NCI-H524 (cell line): ENCODE measurements at places on chromosomes 5 and 9.
A peak's percentile ranks its signal among the peaks of the same experiment; 100 is the strongest.

- no peak for DNase-seq
Observed at GRCh38 chr9:4131946-4132345, 167.9 kb downstream of the GLIS3 start.

GRCh38 chr9:19460243-19460642, 51.4 kb downstream of the ACER2 start:
- no peak for DNase-seq

- DNase-seq, result no peak
Observed at GRCh38 chr9:117771136-117771535, 66.9 kb downstream of the TLR4 start.

- peak; percentile 59 for DNase-seq
Observed at GRCh38 chr9:129351058-129351641, 173.1 kb upstream of the IER5L start.

GRCh38 chr9:97237951-97238889, 69.2 kb upstream of the CCDC180 start:
- peak; percentile 84 for DNase-seq

DNA sequence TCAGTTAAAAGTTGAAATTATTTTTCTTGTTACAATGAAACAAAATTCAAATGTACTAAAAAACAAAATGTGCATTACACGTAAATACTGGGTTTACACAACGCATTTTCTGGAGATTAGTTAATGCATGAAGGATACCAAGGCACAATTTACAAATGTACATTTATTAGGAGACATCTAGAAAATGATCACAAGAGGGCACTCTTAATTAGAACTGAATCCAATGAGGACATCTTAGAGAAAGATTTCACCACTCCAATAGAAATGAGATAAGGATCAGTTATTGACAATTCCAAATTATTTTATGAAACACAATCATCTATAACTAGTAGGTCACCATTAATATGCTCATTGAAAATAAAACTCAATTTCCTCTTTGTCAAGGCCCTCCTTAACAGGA, 36.6 kb upstream of the CDH12 start:
- no peak for DNase-seq

GRCh38 chr5:173001229-173001841, 17.8 kb downstream of the ATP6V0E1 start:
- DNase-seq, result no peak

DNA sequence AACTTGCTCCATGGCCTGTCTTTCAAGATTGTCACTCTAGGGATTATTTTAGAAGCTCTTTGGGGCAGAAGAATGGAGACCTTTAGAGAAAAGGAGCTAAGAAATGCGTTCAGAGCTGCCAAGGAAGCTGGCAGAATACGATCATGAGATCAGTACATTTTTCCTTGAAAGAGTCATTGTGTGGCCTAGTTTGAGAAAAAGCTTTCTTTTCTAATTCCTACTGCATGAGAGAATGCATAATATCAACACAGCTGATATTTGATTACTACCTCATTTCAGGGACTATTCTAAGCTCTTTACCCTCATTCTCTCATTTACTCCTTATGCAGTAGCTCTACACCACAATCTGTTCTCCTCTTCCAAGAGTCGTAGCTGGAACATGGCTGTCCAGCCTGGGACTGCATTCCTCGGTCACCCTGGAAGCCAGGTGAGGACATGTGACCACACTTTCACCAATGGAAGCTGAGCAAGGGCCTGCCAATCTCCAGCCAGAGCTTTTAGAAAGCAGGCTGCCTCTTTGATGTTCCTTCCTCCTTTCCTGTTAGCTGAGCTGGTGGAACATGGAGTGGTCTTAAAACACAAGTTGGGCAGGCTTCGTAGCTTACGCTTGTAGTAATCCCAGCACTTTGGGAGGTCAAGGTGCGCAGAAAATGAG, 99.3 kb upstream of the LHFPL2 start:
- no peak for DNase-seq

- no peak for DNase-seq
Observed at GRCh38 chr9:68741234-68741633, 36.2 kb downstream of the PIP5K1B start.

- no peak for DNase-seq
Observed at GRCh38 chr5:55453211-55453610, 81.6 kb downstream of the PLPP1 start.

- DNase-seq, result no peak
Observed at GRCh38 chr9:92600462-92601261, 64.9 kb upstream of the ECM2 start.

GRCh38 chr5:82355496-82355895, 77.3 kb upstream of the RPS23 start:
- no peak for DNase-seq

DNA sequence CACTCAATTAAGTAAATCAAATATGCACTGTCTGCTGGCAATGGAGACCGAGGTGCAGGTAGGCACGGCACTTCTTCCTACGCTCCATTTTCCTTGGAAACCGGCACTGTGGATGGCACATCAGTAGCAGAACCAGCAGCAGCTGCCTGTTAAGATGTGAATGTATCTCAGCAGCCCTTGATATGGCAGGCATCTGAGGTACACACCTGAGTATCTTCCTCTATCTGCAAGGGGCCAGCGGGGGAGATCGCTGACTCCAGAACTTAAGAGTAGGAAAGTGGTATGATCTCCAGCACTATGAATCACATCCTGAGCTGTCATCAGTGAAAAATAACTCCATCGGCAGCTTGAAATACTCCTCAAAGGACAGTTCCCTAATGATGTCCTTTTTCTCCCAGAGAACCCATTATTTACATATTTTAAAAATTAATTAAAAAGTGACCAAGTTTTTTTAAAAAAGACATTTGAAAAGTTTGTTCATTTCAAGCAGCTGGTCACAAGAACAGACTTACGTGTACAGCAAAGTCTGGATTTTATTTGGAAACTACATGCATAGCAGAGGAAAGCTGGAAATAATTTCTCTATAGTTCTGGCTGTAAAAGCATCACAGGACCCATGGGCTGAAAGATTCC, 97.1 kb downstream of the ADAMTS12 start:
- no peak for DNase-seq

- DNase-seq, result peak; percentile 11
Observed at GRCh38 chr5:102106599-102106998, 189.5 kb downstream of the SLCO4C1 start.

DNA sequence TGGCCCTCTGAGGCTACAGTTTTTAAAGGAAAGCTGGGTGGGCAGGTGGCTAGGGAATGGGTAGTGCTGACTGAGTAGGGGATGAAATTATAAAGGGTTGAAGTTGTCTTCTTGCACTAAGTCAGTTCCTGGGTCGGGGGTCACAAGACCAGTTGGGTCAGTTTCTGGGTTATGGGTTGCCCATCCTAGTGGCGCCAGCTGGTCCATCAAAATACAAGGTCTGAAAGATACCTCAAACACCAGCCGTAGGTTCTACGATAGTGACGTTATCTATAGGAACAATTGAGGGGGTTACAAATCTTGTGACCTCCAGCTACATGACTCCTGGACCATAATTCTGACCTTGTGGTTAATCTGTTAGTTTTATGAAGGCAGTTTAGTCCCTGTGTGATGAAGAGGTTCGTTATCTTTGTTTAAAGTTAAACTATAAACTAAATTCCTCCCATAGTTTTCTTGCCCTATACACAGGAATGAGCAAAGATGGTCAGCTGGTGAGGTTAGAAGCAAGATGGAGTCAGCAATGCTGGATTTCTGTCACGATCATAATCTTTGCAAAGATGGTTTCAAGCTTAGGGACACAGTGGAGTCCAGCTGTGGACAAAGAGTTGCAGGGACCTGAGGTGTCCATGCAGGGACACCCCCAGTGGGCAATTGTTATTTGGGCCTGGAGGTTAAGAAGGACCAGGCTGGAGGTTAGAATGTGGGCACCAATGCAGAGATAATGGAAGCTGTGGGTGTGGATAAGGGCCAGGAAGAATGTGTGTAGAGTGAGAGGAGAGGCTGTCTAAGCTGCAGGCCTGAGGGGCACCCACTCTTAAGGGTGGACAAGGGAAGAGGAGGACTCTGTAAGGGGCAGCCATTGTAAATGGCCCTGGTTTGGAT, 14.0 kb upstream of the CREBRF start:
- no peak for DNase-seq
